Pulmonary artery endothelial cell (primary cell): ENCODE measurements at places on chromosomes 2 and 18. TPM values are rescaled to one million over a fixed set of nuclear protein-coding genes. Genes with fewer than 3 reads are reported as not detected.

The C2orf72 gene
- not detected in 2 replicates for total RNA-seq

The ARHGEF4 gene
- 0.14 TPM in 1 of 2 replicates, not detected in the other for total RNA-seq

The SEH1L gene
- total RNA-seq, result 49.7 and 70.4 TPM in 2 replicates

The ZNF396 gene
- 0.53 and 0.60 TPM in 2 replicates for total RNA-seq

The KIF5C gene
- total RNA-seq, result under 0.01 and 0.18 TPM in 2 replicates

- DNase-seq, result no peak
Measured at GRCh38 chr2:127024769-127025358, 82.1 kb downstream of the BIN1 start.

DNA sequence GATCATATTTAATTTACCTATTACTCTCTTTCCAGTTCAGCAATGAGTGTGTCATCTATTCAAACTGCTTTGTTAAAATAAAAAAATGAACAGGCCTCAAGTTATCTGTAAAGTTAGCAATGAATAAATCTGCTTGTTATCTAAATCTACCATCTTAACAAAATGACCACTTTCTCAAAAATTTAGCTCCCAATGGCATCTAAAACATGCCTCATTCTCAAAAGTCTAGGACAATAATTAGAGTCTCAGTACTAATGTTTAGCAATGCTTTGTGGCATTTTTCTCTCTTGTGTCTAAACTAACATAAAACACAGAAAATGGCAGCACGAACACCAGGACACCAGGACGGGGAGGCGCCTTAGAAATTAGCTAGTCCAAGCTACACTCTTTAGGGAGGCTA, 3.6 kb upstream of the ASAP2 start:
- DNase-seq, result no peak

DNA sequence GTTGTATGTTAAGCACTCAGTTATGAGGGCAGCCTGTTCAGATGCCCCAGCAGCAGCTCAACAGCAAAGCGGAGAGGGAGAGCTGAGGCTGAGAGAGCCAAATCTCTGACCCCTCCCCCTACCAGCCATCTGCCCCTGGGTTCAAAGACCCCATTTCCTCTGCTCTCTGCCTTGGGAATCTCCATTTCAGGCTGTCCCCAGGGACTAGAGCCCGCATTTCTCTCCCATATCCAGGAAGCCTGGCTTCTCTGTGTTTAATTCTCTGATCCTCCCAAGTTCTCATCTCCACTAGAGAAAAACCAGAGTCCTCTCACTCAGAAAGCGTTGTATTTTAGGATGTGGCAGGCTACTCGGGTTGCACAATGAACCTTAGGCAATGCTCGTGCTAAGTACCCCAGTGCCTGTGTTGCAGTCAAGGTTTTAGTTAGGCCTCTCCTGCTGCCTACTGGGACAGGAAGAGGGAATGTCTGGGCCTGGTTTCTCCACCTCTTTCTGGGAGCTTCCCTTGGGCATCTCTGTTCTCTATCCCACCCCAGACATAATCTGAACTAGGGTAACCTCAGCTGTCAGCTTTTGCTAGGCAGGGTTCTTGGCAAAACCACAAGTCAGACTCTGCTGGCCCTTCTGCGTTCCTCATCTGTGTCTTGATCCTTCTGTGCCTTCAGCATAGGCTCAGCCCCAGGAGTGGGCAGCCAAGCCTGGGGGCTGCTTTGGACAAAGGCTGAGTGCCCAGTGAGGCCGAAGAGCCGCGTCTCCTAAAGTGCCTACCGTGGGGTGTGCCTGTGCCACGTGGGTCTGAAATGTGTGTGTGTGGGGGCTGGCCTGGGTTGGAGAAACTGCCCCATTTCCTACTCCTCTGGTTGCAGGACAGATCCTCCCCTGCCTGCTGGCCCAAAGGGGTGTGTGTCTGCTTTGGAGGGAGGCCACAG, 96.8 kb downstream of the STPG4 start:
- no peak for DNase-seq

DNA sequence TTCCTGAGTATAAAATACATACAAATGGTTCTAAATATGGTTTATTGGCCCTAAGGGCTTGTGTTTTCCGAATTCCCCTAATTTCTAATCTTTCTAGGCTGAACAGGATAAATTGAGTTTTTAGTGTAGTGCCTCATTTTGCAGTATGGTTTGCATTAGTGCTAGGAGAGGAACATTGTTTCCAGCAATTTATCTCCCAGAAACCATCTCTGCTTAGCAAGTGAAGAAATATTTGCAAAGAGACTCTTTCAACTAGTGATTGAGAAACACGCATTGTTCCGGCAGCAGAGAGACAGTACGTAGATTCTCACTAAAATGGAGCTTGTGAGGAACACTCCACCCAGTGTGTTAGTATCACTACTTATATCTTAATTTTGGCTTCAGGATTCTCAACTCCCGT, 177.8 kb upstream of the EPAS1 start:
- no peak for DNase-seq
